Activated CD8-positive, alpha-beta memory T cell treated with anti-CD3 and anti-CD28 coated beads for 24 hours (primary cell): ENCODE measurements at places on chromosomes 2 and 18.

GRCh38 chr18:75503615-75504014, 76.1 kb upstream of the SMIM21 start:
- no peak for DNase-seq

DNA sequence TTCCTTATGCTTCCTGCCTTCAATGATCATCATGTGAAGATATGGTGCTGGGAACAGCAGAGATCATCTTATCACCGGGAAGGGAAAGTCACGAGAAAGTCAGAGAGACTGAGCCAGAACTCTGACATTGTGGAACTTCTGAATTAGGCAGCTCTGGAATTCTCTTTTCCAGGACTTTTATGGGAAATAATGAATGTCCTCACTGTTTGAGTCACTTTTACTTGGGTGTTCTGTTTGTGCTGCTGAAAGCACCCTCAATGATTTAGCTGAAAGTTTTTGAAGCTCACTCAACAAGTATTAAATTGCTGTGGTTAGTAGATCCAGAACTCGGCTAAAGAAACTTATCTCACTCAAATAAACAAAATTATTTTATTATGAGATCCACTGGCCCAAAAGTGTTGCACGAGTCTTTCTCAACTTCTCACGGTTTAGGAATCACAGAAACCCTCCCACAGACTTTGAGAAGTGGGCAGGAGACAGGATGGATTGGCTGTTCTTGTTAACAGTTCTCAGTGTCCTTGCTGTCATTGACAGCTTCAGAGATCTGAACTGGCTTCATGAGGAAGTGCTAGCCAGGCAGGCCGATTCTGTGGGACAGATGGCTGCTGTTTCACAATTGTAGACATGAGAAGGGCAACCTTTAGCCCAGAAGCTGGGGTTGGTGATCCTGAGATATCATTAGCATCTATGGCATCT, 26.4 kb upstream of the ATRAID start:
- no peak for DNase-seq

DNA sequence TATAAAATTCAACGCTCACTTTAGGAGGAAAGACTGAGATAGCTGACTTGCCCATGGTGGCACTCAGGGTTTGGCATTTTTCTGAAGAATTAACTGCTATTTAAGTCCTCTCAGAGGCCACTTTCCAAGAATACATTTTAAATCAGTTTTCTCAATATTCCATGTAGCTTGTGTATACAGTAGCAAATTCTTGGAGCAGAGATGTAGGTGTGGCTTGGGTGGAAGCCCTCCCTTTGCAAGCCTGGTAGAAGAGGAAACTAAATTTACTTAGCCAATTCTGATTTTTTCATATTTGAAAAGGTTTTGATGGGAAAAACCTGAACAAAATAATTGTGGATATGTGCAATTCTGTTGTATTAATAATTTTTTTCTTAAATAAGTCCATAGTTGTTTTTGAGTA, 14.0 kb upstream of the ITGAV start:
- no peak for DNase-seq

DNA sequence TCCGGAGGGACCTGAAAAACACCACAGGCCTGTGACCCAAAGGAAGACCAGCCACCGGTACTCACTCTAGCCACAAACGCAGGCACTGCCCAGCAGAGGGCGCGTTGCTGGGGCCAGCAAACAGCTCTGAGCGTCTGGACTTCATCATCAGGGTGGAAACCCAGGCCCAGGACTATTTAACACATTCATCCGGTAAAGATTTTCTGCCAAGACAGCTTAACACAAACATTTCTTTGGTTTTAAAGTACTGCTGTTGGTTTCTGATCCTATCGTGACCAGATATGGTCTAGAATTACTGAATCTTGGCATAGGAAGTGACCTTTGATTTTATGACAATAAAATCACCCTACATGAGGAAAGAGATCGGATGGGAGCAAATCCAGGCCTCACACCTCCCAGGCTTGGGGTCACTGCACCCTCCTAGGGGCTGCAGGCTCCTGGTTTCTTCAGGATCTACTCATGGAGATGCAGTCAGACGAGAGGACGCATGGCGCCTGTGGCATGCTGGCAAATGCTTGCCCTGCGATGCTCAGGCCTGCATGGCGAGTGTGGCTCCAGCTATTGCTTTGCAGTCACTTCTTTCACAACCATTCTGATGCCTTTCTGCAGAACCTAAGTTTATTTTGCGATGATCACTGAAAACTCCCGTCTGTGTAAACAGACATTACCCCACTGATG, 130.4 kb downstream of the COL4A4 start:
- peak; percentile 59 for DNase-seq

- no peak for DNase-seq
These were observed 8.0 kb upstream of the SERTAD2 start for GRCh38 chr2:64661741-64662169.

DNA sequence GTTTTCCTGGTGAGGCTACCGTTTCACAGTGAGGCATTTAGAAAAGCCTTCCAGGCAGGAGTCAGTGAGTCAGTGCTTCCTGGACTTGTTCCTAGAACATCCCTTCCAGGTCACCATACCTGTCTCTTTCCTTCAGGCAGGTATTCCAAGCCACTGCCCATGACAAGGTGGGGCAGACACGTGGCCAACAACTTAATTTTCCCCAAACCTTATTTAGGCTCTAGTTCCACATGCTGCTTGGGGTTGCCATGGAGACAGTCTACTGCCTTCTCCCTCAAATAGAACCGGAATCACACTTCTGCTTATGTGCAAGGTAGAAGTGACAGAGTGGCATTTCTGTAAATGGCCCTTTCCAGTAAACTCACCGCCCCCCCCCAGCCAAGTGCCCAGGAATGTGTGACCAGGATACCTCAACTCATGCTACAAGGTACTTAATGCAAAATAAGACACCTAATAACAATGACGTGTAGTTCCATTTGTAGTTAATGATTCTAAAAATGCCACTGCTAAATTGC, 258.3 kb downstream of the PRKCE start:
- no peak for DNase-seq

- DNase-seq = no peak
These were observed 153.8 kb upstream of the ACAA2 start for GRCh38 chr18:49967171-49967570.

GRCh38 chr2:20868377-20868776, 45.5 kb upstream of the LDAH start:
- DNase-seq = peak; percentile 62

DNA sequence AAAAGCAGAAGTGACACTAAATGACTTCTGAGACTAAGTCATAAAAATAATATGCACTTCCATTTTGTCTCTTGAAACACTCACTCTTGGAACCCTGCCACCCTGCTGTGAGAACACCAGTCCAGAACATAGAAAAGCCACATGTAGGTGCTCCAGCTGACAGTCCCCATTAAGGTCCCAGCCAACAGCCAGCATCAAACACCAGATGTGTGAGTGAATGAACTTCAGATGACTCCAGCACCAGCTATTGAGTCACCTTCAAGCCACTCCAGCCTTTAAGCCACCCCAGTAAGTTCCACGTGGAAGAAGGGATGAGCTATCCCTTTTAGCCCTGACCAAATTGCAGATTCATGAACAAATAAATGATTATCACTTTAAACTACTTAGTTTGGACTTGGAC, 31.5 kb upstream of the LGALSL start:
- no peak for DNase-seq

GRCh38 chr2:25922501-25922900, 44.2 kb upstream of the ASXL2 start:
- no peak for DNase-seq

DNA sequence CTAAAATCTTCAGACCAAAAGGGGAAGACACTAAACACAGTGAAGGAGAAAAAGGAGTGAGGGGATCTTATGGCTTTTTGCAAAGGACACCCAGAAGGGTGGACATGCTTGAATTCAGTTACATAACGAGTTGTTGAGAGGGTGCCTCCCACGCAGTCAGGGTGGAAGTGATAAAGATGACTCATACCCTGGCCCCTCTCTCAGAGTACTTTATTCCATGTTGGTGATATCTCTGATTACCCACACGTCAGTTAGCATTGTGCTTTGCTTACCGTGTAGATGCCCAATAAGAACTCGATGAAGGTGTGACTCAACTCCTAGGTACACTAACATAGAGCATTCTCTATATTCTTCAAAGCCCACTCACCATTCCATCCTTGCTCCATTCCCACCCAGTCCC, 44.4 kb downstream of the EN1 start:
- DNase-seq = no peak

- DNase-seq = no peak
These were observed 154.1 kb upstream of the ZNF804A start for GRCh38 chr2:184444217-184444616.

DNA sequence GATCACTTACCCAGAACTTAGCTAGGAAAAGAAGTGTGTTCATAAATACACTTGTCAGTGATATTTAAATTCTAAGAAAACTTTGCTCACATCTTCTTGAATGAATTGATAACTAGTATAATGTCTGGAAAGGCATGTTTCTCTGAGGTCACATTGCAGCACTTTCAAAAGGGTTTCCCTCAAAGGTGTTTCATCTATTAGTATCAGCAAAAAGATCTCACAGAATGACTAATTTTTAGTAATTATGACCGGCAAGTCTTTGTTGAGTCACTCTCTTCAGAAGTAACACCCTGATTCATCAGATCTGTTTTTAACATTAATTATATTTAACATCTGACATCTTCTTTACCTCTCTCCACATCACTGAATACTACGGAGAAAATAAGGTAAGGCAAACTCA, 222.3 kb downstream of the IKZF2 start:
- no peak for DNase-seq

GRCh38 chr2:128424406-128425171, 105.9 kb upstream of the HS6ST1 start:
- no peak for DNase-seq

DNA sequence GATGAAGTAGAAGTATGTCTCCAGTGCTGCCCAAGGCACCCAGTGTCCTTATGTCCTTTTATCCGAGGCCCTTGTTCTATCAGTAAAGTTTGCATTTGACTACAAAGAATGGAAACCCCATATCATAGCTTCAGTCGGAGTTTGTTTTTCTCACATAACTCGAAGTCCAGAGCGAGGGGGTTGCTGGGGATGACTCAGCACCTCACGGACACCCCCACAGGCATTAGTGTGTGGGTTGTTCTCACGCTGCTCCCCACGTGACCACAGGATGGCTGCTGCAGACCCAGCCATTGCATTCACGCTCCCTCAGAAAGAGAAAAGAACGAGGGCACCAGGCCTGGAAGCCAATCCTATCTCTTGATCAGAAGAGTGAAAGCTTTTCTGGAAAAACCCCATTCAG, 27.8 kb downstream of the SALL3 start:
- DNase-seq = no peak

DNA sequence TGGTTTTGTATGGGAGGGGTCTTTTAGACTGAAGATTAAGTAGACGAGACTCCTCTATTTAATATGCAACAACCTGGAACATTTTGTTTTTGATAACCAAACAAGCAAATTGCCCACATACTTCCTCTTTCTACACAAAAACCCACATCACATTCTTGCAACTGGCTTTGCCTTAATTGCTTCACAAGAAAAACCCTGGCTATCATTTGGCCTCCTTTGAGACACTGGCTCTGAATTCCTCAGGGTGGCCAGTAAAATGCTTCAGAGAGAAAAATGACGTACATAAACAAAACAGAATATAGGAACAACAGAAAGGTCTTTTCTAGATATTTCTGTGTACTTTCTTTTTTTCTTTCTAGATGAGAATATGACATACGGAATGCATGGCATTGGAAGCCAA, 103.0 kb downstream of the TRIB2 start:
- no peak for DNase-seq

DNA sequence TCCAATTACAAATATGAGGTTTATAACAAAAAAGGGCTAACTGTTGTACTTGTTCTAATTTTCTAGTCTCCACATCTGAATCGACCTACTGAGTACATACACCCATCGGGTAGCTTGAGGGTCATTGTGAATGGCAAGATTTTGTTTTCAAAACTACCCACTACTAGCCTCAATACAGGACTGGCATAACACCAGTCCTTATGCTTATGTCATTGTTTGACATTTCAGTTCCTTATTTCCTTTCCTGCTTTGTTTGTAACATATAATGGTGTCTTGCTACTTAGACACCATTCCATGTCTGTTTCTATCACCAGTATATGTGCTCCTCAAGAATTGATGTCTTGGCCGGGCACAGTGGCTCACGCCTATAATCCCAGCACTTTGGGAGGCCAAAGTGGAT, 86.0 kb downstream of the EPHA4 start:
- DNase-seq = no peak

DNA sequence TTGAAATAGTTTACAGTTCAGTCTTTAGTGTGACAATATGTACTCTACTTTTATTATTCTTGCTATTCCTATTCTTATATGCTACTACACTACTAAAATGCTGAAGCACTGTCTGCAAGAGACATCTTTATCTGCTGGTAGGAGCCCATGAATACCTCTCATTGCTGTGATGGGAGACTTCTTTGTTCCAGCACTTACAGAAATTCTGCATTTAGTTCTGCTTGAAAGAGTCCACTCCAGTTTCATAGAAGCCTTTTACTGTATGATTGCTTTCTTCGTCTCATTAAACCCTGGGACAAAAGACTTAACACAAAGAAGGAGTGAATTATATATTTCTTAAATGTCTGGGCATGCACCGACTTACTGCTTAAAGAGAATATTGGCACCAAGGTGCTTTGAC, 272.7 kb downstream of the CD226 start:
- DNase-seq = no peak

DNA sequence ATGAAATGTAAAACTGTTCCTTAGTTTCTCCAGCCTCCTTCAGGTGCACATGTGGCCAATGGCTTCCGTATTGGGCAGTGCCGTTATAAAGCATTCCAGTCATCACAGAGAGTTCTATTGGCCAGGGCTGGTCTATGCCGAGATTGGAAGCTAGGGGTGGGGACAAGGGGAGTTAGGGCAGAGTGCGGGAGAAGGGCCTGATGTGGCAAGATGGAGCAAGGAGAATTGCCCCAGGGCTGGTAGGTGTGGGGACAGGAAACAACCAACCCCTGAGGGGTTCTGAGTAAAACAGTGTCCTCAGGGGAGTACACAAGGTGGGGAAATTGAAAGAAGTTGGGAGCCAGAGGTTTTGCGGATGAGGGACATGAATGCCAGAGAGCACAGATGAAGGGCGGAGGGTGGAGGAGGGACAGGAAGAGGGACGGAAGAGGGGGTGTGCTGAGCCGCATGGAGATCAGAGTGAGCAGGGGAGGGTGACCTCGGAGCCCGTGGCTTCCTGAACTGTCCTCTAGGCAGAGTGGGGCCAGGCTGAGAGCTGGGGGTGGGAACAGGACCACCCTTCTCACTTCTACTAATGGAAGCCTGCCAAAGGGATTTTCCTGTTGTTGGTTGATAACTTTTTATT, 9.1 kb upstream of the ATP6V1C2 start:
- DNase-seq = no peak

DNA sequence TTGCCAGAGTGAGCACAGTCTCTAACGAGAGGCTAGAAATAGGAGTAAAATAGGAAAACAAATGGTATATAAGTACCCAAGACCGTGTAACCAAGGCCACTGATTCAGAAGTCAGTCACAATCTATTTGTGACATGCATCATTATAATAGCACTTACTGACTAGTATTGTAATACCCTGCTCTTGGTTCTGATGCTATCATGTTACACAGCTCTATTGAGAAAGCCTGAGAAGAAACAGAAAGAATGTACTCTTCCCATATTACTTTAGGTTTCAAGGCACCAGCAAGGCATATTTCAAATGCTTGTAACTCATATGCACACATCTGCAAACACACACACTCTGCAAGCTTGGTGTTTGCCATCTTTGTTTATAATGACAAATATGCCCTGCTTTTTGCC, 746.4 kb downstream of the SLC4A3 start:
- no peak for DNase-seq

GRCh38 chr18:73365018-73365417, 497.2 kb upstream of the NETO1 start:
- DNase-seq = no peak
